GM12865 (cell line): ENCODE measurements at places on chromosomes 7 and 10.
A peak's percentile ranks its signal among the peaks of the same experiment; 100 is the strongest.

- DNase-seq: no peak
Measured at GRCh38 chr7:51234139-51234538, 82.5 kb downstream of the COBL start.

GRCh38 chr7:7352845-7353244 is 170.5 kb downstream of the C1GALT1 start:
- no peak for DNase-seq

DNA sequence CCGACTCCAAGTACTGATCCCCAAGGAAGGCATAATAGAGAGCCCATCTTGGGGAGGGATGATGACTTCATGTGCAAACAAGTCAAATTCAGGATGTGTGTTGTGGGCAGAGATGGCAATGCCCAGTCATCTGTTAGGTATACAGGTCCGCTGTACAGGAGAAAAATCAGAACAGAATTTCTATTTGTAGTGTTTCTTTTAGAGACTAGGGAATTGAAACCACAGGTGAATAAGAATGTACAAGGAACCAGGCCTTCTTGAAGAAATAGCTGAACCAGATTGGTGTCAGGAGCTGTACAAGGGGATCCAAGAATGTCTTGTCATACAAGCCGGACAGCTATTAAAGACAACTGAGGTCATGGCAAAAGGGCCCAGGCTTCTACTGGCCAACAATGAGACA is 147.9 kb downstream of the PFKFB3 start:
- peak; percentile 5 for DNase-seq

- no peak for DNase-seq
Measured at GRCh38 chr10:75186310-75186709, 24.3 kb upstream of the VDAC2 start.

DNA sequence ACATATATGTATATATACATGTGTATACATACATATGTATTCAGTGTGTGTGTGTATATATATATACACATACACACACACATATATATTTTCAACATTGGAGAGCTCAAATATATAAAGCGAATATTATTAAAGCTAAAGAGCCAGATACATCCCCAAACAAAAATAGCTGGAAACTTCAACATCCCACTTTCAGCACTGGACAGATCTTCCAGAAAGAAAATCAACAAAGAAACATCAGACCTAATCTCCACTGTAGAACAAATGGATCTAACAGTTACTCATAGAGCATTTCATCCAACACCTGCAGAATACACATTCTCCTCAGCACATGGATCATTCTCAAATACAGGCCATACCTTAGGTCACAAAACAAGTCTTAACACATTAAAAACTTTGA is 799.0 kb downstream of the PCDH15 start:
- no peak for DNase-seq

- DNase-seq: no peak
Measured at GRCh38 chr7:43341132-43341531, 228.7 kb downstream of the HECW1 start.
